Fibroblast of skin of scalp (primary cell): ENCODE measurements at places on chromosomes 5 and 9.

GRCh38 chr5:149761461-149761860, 31.4 kb downstream of the PPARGC1B start:
- no peak for DNase-seq

DNA sequence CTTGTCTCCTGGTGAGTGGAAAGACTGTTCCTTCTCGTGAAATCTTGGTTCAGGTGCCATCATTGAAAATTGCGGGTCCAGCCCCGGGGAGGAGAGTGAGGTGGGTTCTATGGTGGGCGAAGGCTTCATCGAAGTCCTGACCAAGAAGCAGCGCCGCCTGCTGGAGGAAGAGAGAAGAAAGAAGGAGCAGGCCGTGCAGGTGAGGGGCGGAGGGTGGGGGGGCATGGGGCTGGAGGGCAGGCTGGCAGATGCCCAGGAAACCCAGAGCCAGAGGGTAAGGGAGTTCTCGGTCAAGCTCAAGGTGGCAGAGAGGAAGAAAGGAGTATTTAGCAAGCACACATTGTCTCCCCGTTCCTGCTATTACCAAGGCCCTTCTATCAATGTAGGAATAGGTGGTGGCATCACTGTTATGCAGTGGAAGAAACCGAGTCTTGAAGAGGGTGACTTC, 24.3 kb upstream of the POMT1 start:
- DNase-seq = peak; percentile 39

DNA sequence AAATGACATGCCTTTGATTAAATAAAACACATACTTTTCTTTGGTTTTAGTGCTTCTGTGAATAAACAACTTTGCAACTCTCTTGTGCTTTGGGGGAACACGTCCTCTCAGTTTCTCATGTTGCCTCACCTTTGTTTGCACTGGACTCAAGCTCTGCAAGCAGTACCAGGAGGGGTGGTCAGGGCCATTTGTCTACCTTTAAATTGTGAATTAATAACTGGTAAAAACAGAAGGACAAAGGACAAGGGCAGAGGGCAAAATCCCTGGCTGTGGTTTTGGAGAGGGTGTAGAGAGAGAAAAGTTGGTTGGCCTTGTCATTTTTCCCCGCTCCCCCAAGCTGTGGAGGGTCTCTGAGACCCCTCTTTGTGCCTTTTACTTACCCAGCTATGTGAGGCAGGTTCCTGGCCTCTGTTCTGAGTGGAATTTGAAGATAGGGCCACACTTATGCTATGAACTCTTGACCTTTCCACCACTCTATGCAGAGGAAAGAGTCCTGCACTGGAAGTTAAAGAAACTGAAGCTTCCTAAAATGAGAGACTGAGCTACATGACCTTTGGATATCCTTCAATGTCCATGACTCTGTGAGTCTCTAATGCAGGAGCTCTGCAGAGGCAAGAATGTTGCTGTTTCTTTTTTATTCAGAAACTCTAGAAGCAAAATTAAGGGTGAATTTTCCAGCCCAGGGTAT, 55.1 kb upstream of the MOCS2 start:
- no peak for DNase-seq

GRCh38 chr9:101684665-101685064, 53.8 kb downstream of the GRIN3A start:
- no peak for DNase-seq

DNA sequence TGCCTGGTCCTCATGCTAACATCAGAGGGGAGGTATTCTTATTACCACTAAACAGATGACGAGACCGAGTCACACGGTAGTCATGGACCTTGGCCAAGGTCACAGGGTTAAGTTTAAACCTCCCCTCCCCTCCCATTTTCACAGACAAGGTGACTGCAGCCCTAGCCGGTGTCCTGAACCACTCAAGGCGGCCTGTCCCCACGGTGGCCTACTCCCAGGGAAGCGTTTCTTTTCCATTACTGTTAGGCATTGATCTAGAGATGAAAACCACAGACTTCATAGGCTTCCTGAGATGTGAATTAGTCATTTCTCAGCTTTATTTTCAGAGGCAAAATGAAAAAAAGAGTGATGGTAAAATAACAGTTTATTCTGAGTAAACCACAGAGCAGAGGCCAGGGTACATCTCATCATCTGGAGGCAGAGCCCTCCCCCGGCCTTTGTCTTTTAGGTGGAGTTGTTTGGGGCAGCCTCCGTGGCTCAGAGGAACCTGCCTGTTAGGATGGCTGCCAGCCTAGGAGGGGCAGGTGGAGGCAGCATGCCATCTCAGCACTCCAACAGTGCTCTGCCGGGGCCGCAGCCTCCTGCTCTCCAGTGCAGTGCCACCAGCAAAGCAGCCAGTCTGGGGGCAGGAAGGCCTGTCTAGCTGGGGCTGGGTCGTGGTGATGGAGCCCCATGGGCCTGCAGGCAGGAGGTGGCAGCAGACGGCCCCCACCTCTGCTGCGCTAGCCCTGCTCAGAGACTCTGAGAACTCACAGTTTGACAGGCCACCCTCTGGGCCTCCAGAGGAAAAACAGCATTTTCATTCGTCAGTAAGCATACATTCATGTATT, 71.2 kb downstream of the RAPGEF1 start:
- peak; percentile 74 for DNase-seq

DNA sequence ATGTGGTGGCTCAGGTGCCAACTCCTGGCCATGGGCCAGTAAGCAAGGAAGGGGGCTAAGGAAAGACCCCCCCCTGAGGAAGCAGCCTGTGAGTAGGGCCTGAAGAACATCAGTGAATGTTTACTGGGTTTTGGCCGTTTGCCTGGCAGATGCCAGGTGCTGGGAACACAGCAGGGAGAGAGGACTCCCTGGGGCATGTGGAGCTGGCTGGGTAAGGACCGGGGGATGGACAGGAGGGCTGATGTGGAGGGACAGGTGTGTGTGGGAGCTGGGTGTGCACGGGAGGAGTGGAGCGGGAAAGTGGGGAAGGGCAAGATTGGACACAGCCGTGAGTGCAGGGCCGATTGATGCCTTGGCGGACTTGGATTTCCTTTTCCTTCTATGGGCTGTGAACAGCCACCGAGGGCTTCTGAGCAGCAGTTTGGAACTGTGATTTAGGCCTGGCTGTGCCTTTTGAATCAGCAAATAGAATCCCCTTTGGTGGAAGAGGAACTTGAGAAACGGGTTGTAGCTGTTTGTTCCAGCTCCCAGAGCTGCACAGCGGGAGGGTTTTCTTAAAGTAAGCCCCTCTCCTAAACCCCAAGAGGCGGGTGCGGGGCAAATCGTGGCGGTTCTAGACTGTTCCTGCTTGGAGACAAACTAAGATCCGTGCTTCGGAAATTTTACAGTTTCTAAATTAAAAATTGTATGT, 3.1 kb downstream of the HMCN2 start:
- DNase-seq = no peak

DNA sequence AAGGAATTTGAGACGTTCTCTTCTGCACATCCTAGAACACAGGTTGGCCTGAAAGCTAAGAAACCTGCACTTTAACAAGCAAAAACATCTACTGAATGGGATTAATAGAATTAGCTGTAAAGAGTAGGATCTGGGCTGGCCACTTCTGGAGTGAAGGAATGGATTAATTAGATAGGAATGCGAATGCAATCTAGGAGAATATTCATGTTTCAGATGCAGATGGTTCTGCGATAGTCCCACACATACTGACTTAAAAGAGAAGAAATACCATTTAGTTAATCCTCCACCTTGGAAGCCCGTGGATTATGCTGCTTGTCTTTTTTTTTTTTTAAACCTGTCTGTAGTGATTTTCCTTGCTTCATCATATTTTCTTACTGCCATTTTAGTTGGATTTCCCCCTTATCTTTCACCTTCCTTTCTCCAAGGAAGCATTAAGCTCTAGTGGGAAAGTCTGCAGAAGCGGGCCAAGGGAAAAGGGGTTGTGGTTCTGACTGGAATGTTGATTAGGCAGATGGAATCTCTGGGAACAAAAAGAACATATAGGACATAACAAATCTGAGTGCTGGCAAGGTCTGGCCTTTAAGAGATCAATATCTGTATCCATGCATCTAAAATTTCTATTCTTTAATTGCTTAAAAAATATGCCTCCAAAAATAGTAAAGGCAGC, 152.4 kb downstream of the ALDH1A1 start:
- no peak for DNase-seq

GRCh38 chr5:139105621-139106071, 92.5 kb downstream of the SIL1 start:
- no peak for DNase-seq

DNA sequence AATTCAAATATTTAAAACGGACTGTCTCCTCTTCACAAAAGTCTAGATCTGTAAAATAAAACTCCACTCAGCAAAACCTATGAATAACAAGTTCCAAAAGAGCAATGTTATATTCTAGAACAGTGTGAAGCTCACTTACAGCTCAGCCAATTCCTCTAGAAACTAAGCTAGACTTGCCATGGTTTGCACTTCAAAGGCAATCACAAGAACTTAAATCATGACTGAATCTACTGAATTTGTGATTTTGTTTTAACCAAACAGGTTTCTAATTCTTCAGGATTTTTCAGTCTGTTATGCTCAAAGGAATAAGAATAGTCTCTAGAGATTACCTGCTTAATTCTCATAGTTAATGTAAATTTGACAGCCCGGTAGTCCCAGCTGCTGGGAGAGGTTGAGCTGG, 1.4 kb upstream of the PKD2L2 start:
- DNase-seq = no peak

- DNase-seq = peak; percentile 50
These were observed 29.0 kb upstream of the CDKN2B start for GRCh38 chr9:22037954-22038690.

DNA sequence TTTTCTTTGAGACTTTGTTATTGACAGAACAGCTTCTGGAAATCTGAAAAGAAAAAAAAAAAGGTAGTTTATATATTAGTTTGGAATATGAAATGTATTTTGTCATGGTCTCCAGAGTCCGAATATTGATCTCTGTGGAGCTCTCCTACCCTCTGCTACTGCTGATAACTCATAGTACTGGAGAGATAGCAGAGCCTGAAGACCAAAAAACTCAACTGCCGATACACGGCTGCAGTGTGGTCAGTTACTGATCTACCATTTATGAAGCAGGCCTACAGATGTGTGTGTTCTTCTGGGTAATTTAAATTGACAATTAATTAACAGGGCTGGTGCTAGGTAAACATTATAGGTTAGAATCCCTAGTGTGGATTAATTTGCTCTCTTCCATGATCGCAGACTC, 3.8 kb upstream of the FAM120A start:
- DNase-seq = no peak

DNA sequence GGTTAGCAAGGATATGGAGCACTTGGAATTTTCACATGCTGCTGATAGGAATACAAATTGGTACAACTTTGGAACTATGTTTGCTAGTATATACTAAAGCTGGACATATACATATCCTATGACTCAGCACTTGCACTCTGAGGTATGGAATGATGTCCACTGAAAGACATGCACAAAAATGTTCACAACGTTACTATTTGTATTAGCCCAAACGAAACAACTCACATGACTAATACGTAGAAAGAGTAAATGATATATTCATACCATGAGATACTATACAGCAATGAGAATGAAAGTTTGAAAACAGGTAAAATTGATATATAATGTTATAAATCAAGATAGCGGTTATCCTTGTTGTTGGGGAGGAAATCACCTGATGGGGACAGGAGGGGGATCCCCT, 45.5 kb upstream of the CDC42SE2 start:
- peak; percentile 64 for DNase-seq

GRCh38 chr9:117282541-117282940, 132.3 kb downstream of the ASTN2 start:
- DNase-seq = no peak
